ENCODE measurements at places on chromosomes 1 and 21.

- no peak for DNase-seq
These were observed 62.8 kb upstream of the COA6 start for GRCh38 chr1:234310460-234310817.

DNA sequence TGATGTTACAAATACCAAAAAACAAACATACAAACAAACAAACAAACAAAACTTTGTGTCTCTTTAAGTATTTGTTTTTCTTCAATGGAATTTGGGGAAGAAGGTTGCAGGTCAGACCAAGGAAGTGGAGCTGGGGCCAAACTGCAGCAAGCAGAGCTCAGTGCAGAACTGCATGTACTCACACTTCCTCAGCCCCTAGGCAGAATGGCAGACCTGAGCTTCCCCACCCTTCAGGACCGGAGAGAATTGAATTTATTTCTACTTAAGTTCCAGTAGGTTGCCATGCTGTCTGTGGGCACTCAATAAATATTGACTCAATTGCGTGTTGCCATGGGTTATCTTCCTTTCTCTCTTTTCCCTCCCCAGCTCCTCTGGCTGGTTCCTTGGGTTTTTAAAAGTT, 173.6 kb downstream of the PTGER3 start:
- DNase-seq, result no peak

DNA sequence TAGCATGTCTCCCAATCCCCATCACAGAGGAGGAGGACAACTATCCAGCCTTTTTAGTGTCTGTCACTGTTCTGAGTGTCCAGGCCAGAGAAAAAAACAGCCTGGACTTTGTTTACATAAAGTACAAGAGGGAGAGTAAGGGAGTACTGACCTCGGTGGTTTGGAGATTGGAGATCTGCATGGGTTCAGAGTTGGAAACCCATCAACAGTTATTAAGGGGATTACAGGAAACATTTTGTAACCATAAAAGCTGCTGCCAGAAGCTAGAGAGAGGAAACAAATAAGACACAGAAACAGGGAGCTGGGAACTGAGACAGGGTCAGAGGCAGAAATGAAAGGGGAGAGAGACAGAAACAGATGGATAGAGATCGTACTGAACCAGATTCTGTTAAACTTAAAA, 131.5 kb upstream of the CTTNBP2NL start:
- no peak for DNase-seq

DNA sequence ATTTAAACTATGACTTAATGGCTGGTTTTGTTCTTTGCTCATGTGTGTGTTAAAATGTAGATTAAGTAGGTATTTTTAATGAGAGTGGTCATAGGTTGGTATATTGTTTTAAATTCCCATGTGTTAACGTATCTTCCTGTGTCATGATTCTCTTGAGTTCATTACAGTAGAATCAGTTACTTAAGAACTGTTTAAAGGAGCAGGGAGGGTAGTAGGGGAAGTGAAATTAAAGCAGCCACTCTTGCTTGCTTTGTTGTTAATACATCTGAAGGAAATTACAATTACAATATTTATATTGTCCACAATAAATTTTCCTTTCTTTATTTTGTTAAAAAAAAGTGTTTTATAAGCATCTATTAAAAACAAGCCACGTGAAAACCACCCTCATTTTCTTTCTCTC, 119.2 kb upstream of the KIAA1614 start:
- DNase-seq, result peak; percentile 20

DNA sequence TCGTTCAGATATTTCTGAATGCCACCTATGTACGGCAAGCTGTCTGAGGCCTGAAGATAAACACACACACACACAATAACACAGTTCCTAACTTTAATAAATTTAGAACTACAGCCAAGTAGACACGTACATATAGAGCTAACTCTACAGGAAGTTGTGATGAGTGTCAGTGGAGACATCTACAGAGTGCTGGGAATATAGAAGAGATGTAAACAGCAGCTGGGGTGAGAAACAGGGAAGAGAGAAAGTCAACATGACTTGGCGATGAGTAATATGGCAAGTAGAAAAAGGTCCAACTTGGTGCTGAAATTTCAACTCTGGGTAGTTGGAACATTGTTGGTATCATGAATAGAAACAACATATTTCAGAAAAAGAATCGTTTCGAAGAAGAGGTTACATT, 206.5 kb downstream of the ZP4 start:
- peak; percentile 62 for DNase-seq

DNA sequence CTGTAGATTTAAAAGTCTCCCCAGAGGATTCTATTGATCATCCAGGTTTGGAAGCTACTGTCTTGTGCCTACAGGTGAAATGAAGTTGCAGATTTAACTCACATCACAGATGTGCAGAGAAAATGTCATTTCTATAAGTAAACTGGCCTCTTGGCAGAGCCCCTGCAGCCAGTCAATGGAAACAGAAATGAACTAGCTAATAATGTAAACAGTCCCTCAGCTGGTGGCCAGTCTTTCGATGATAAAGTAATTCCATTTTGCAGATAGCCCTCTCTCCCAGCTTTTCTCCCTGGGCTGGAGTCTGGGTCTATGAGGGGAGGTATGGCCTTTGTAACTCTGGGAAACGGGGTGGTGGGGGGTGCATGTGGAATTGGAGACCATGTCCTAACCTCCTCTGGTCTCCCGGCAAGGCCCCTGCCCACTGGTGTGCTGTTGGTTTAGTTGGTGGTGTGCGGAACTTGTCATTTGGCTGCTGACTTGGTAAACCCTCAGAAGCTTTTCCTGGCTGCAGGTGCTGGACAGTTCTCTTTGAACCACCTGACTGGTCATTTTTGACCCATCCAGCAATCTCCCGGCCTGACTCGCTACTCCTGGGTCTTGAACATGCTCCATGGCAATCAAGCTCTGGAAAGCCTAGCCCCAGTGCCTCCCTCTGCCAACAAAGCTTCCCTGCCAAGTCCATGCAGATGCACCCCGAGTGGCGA, 14.9 kb downstream of the TBX19 start:
- no peak for DNase-seq

GRCh38 chr1:15941044-15941840, 34.7 kb downstream of the ZBTB17 start:
- no peak for DNase-seq

DNA sequence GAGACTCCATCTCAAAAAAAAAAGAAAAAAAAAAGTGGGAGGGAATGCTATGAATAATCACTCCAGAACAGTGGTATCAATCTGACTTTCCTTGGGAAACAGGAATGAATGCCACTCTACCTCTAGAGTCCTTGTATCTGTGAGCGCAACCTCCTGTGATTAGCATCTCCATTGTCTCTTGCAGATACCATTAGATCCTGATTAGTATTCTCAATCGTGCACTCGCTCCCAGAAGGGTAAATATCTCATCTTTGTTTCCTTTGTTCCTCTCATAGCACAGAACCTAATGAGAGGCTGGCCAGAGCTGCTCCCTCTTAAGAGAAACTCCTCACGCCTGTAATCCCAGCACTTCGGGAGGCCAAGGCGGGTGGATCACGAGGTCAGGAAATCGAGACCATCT, 184.4 kb upstream of the KCNK2 start:
- DNase-seq, result no peak

GRCh38 chr21:46421191-46421750, 37.4 kb upstream of the DIP2A start:
- DNase-seq, result no peak

GRCh38 chr21:45353200-45353599, 51.8 kb upstream of the COL18A1 start:
- DNase-seq, result no peak

DNA sequence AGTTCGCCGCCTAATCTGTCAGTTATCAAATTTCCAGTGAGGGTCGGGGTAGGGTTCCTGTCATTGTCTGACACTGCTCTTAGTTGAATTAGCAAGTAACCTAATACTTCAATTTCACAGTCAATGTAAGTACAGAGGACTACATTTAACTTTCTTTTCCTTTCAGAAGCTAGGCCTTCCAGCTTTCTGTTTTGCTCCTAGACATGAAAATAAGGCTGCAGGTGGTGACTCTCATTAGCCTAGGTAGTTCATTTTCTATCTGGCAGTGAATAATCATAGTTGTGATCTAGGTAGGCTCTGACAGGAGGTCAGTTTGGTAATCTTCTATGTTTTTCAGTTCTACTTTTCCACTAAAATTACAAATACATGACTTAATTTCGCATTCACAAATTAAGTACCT, 783.1 kb downstream of the MRPL39 start:
- no peak for DNase-seq

GRCh38 chr1:54229281-54229891, 29.4 kb downstream of the MRPL37 start:
- peak; percentile 72 for DNase-seq

GRCh38 chr1:167447521-167448136, 70.7 kb downstream of the CD247 start:
- no peak for DNase-seq

DNA sequence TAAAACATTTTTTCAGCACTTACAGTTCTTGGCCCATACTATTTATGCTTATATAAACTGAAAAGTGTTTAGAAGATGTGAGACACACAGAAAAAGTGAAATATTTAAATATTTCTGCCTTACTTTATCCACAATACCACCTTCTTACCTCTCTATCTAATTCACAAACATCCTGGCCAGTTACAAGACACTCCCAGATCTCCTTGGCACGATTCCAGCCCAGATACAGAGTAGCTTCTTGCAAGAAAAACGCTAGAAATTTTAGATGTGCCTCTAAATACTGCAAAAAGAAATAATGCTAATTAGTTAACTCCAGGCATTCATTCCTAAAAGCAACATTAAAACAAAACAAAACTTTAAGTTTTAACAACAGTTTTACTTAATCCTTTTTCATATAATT, 68.4 kb downstream of the USP24 start:
- no peak for DNase-seq

DNA sequence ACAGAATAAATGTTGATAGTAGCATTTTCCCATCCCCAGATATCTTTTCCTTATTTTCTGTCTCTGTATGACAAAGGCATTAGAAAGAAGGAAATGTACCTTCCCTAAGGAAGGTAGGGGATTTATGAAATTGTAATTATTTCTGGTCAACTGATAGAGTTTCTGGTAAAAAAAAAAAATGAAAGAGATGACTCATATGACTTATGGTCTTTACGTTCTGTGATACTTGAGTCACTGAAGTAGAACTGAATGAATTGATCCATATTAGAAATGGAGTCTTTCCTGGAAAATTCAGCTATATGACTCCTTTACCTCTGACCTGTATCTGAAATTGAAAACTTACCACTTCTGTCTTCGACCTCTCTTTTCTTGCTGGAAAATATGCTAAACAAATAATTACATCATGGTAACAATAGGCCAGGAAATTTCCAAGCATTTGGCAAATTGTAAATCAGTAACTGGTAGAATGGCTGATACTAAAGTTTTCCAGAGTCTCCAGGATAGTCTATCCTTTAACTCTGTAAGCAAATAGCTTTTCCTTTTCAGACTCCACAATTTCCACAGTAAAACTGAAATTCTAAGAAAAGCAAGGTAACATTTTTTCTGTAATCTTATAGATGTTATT, 364.3 kb upstream of the PTBP2 start:
- peak; percentile 14 for DNase-seq

DNA sequence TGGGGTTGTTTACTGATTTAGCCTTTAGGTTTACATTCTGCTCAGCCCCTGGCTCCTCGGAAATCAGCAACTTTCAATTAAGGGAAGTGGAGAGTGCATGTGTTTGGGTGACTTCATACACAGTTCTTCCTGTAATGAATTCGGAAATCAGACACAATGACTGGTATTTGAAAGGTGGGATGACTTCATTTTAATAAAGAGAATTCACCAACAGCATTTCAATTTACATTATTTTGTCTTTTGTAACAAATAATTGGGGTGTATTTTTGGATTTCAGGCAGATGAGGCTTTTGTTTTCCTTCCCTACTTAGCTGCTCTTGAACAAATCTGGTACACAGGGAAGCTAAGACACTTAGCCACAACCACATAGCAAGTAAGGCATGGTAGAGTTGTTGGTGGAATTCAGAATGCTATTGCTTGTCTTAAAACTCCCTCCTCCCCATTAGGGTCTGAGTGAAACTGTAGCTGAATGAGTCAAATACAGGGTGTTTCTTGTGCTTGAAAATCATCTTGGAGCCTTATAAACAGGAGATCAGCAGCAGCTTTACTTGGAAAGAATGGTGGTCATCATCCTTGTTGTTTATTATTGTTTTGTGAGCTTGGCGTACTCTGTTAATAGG, 917 bp downstream of the STX12 start:
- peak; percentile 62 for DNase-seq

DNA sequence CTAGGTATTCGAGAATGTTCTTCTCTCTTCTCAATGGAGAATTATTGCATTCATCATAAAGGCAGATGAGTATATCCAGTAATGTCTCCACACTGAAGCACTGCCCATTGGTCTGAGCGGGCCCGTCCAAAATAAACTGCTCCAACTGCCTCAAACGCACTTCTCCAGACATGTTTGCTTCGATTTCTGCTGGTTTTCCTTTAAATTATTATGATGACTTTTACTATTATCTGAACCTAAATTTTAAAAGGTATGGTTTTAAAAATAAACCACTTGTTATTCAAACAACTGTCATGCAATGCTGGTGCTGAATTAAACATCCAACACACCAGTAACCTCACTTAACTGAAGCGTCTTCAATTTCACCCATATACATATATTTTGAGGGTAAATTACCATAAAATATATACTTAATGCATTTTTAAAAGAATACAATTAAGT, 1.3 kb downstream of the CDC42BPA start:
- DNase-seq, result peak; percentile 31

- DNase-seq, result no peak
These were observed 475.0 kb downstream of the SMYD3 start for GRCh38 chr1:246032031-246032551.

GRCh38 chr21:43001316-43001715, 27.0 kb downstream of the PKNOX1 start:
- no peak for DNase-seq

DNA sequence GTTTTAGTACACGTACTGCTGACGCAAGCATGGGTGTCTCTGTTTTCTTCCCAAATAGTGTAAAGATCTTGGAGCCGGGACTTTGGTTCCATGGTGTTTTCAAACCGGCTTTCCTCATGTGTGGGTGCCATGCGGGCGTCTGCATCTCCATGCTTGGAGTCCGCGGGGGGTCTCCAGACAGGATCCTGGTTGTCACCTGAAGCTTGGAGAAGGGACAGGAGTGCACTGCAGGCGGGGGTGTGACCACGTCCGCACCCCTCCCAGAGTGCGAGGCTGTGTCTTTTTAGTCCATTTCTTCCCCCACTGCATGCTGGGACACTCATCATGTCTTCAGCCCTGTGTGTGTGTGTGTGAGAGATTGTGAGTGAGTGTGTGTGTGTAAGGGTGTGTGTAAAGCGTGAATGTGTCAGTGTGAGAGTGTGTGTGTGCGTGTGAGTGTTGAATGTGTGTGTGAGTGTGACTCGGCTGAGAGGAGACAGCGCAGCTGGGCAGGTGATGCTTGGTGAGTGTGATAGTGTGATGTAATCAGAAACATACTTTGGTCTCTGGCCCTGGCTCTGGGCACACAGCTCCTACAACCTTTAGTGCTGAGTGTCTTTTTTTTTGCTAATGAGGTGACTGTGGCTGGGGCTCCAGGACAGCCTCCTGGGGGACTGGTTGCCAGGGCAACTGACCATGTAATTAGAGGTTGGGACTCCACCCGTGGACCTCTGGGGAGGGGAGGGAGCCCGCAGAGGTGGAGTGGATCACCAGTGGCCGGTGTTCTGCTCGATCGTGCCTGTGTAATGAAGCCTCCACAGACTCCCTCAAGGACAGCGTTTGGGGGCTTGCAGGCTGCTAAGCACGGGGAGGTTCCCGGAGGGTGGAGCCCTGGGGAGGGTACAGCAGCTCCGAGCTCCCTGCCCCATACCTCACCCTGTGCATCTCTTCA, 55.1 kb downstream of the AGPAT3 start:
- DNase-seq, result peak; percentile 40

Measured in IMR-90 (cell line).